ENCODE measurements at places on chromosomes 3 and 15. TPM values are rescaled to one million over a fixed set of nuclear protein-coding genes. Genes with fewer than 3 reads are reported as not detected.
A peak's percentile ranks its signal among the peaks of the same experiment; 100 is the strongest.

DNA sequence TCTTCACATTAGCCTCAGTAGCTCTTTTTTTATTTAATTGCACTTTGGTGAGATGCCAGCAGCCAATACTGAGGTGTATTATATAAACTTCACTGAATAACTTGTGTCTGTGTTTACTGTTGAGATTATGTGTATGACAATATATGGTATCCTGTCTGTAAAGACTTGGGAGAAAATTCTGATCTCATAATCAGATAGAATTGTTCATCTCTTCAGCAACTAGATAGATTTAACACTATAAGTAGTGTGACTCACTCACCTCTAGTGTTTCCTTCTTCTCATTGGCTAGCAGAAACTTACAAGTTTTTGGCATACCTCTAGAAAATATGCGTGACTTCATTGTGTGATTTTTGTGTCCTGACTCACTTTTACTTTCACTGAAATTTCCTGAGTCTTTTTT lies 67.6 kb upstream of the TGFBR2 start:
- DNase-seq, result no peak

- DNase-seq, result no peak
Measured at GRCh38 chr15:60391722-60392315, 6.0 kb downstream of the ANXA2 start.

DNA sequence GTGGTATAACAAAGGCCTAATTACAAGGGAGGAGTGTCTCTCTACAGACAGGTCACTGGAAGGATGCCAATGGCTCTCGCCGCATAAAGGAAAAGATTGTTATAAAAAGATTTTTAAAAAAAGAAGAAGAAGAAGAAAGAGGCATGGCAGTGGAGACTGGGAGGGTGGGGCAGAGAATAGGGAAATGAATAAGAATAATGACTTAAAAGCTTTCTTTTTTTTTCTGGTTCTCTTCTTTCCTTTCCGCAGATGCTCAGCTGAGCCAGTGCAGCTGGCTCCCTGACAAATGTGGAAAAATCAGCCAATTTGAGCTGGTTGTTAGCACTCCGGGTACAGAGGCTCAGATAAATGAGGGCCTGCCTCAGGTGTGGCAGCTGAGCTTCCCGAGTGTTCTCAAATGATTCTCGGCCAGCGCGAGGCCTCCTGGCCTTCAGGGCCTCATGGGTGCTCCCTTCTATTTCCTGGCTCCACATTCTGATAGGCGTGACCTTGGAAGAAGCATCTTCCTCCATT lies 234.1 kb downstream of the RORA start:
- DNase-seq, result peak; percentile 53

DNA sequence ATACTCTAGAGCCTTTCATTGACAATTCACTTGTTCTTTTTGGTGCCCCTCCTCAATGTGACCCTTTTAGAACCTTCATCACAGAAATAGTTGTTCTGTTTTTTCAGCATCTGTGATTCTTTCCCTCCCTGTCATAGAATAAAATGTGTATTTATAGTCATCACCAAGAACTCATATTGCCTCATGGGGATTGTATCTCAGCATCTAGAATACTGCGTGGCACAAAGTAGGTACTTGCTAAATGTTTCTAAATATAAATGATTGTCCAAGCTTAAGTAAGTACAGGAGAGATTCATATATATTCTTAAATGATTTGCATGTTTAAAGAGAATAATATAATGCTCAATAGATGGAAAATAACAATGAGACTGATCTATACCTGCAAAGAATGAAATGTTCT lies 190.1 kb downstream of the FNDC3B start:
- DNase-seq, result no peak

DNA sequence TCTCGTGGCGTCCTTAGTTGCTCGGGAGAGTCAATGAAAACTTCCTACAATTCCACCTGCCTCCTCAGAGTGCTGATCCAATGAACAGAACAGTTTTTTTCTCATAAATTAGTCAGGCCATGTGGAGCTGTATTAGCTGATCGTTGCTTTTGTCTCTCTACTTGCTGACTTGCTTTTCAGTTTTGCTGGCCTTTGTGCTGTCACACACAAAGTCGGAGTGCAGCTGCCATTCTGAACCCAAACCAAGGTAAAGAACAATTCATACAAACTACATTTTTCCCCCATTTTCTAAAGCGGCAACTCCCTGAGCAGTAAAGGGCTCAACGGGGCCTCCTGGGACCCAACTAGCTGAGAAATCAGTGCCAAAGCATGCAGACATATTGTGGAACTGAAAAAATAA lies 43.1 kb downstream of the MEIS2 start:
- DNase-seq, result no peak

- no peak for DNase-seq
Measured at GRCh38 chr3:195093731-195094130, 177.2 kb downstream of the XXYLT1 start.

DNA sequence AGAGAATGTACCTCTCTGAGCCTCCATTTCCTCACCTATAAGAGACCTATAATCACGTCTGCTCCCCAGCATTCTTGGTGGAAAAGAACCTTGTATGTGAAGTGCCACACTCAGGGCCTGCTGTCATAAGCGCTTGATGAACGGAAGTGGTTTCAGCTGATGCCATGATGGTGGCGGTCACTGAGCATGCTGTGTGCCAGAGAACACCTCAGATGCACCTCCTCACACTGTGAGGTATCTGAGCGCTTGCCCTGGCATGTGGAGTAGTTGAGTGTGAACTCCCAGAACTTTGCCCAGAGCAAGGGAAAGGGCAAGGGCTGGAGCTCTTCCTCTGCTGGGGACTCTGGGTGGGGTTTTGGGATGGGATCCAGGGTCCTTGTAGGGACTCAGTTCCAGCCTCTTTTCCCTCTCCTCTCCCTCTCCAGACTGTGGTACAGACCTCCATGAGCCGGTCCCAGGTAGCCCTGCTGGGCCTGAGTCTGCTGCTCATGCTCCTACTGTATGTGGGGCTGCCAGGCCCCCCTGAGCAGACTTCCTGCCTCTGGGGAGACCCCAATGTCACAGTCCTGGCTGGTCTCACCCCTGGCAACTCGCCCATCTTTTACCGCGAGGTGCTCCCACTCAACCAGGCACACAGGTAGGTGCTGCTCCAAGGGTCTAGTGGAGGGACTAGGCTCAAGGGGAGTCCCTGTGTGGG lies 2.7 kb downstream of the ABHD14A start:
- no peak for DNase-seq

GRCh38 chr3:123002100-123002748 lies 25.3 kb downstream of the SEMA5B start:
- no peak for DNase-seq

Gene PRSS50
- total RNA-seq, result 0.45 TPM

Gene CPNE9
- total RNA-seq, result 4.4 TPM
